ENCODE measurements at places on chromosomes 5 and 9. TPM values are rescaled to one million over a fixed set of nuclear protein-coding genes. Genes with fewer than 3 reads are reported as not detected.

ZDHHC11 gene
- total RNA-seq = 0.78 TPM

PCDHA8 gene
- total RNA-seq = not detected

XRCC4 gene
- 8.1 TPM for total RNA-seq

CCDC152 gene
- total RNA-seq = 6.9 TPM

AGXT2 gene
- not detected for total RNA-seq

PFDN1 gene
- total RNA-seq = 38.2 TPM

IGIP gene
- total RNA-seq = 4.8 TPM

ELOVL7 gene
- total RNA-seq = 0.32 TPM

BSPRY gene
- total RNA-seq = 1.3 TPM

EIF4EBP3 gene
- 14.4 TPM for total RNA-seq

AGGF1 gene
- 22.2 TPM for total RNA-seq

PCA3 gene
- not detected for total RNA-seq

DNA sequence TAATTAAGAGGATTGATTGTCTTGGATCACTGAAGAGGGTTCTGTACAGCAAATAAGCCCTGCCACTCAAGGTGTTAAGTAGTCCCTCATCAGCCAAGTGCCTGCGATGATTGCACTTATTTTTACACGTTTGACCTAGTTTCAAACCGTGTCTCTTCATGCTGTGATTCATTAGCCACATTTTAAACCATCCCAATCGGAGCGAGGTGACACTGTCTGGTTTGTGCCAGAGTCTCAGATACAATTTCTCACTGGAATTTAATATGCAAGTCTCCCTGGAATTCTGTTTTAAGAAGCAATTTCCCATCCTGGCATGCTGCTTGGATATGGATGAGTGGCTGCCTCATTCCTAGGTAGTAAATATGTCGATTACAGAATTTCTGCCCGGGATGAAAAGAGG lies 1.6 kb downstream of the INSYN2B start:
- no peak for DNase-seq

DNA sequence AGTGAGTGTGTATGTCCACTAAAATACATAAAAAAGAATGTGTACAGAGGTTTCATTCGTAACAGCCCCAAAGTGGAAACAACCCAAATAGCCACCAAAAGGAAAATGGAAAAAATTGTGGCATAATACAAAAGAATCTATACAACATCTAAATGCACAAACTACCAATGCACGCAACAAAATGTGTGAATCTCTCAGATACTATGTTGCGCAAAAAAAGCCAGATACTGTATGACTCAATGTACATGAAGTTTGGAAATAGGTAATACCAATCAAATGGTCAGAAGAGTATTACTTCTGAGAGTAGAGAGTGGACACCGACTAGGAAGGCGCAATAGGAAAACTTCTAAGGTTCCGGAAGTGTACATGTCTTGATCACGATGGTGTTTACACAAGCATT lies 2.4 kb downstream of the XPA start:
- DNase-seq = no peak

DNA sequence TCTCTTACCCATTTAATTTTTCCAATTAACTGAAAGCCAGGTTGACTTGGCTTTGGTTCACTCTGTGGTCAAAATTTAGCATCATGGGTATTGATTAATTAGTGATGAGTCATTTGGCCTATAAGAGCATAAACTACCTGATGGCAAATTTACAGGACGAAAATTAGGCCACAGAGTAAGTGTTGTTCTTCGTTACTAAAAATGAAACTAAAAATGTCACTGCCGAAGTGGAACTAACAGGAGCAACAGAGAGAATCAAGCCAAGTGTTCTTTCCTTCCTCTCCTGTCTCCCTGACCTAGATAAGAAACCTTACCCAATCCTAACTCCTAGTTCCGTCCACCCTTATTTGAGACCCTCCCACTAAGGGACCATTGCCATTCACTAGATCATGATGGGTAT lies 176.9 kb downstream of the RAB3C start:
- DNase-seq = no peak

- no peak for DNase-seq
Observed at GRCh38 chr9:34430843-34431437, 27.4 kb downstream of the FAM219A start.

- peak; percentile 78 for DNase-seq
Observed at GRCh38 chr5:179795863-179796833, 2.4 kb downstream of the LTC4S start.

DNA sequence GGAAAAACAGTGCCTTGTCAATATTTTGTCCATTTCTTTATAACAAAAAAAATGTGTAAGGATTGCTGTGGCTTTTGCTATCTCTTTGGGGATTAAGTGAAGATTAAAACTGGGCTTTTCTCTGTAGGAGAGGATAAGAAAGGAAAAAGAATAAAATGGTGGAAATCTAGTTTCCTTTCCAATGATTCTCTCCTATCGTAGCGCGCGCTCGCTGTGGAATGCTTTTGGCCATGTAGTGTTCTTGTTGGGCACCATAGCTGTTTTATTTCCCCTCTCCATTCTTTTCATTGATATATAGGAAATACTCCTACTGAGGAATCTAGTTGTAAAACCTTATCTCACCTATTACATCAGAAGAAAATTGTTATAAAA lies 1.5 kb downstream of the STXBP1 start:
- no peak for DNase-seq

- DNase-seq = no peak
Observed at GRCh38 chr5:136035837-136036236, 7.0 kb downstream of the TGFBI start.

DNA sequence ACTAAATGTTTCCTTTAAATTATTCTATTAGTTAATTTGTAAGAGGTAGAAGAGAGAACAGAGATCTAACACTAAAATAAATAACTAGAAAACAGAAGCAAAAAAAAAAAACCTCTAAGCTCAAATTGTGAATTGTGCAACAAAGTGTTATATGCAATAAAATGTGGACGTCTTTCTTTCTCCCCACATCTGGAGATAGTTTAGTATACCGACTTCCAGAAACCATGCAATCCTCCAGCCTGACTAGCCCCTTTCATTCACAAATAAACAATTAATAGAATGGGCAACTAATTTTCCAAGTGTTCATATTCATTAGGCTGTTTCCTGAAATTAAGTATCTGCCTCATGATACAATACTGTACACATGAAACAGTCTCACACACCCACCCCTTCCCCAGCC lies 258.5 kb downstream of the BNC2 start:
- DNase-seq = no peak

DNA sequence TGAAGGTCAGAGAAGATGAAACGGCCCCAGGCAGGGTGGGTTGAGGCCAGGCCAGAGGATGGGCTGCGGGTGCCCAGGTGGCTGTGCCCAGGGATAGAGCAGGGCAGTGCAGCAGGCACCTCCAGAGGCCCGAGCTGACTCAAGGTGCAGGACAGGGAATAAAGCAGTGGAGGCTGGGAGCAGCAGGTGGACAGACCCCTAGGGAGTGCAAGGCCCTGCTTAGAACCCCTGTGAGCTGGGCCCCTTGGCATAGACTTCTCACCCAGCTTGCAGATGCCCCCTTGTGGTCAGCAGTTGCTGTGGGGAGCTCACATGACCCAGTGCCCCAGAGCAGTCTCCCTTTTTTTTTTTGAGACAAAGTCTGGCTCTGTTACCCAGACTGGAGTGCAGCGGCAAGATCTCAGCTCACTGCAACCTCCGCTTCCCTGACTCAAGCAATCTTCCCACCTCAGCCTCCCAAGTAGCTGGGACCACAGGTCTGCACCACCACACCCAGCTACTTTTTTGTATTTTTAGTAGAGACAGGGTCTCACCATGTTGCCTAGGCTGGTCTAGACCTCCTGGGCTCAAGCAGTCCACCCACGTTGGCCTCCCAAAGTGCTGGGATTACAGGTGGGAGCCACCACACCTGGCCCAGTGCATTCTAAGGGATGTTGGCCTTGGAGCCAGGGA lies 118.8 kb downstream of the WNK2 start:
- peak; percentile 44 for DNase-seq

DNA sequence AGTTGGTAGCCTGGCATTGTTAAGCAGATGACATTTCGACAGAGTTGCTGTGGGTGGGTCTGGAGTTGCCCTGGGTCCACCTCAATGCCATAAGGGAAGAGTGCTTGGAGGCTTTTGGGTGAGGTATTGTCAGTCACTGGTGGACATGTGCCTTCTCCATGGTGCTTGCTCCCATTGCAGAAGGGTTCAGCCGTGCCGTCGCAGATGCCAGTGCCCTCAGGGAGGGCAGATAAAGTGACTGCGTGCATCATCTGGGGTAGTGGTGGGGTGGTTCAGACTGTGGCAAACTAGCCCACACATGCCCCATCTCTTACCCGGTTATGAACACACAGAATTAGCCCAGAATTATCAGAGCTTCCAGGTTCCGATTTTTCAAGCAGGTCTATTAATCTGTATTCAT lies 71.6 kb downstream of the FBXL7 start:
- no peak for DNase-seq

- DNase-seq = no peak
Observed at GRCh38 chr5:141430332-141431113, at the start of gene PCDHGA12. Gene PCDHGA12 (plus strand): TSS chr5:141430507. CDS start chr5:141430760, 253 bp downstream.

GRCh38 chr9:18456624-18457237 lies 17.2 kb upstream of the ADAMTSL1 start:
- DNase-seq = no peak

DNA sequence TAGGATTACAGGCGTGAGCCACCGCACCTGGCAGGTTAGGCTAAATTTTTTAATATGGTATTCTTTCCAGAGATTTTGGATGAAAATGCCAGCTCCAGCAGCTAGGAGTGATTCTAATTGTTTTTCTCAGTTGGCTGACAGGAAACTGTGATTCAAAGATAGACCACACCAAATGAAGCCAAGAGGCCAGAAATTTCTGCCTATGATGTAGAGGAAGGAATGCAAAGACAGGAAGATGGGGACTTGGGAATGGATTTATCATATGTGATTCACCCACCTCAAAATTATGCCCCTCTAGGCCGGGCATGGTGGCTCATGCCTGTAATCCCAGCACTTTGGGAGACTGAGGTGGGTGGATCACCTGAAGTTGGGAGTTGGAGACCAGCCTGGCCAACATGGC lies 53.3 kb downstream of the UGCG start:
- DNase-seq = no peak

Measured in activated B cell treated with CpG ODN at 0.5 μM for 24 hours (primary cell).